ENCODE measurements at places on chromosomes 1 and 21.

GRCh38 chr1:115537415-115537814, 104.4 kb upstream of the VANGL1 start:
- DNase-seq: no peak

DNA sequence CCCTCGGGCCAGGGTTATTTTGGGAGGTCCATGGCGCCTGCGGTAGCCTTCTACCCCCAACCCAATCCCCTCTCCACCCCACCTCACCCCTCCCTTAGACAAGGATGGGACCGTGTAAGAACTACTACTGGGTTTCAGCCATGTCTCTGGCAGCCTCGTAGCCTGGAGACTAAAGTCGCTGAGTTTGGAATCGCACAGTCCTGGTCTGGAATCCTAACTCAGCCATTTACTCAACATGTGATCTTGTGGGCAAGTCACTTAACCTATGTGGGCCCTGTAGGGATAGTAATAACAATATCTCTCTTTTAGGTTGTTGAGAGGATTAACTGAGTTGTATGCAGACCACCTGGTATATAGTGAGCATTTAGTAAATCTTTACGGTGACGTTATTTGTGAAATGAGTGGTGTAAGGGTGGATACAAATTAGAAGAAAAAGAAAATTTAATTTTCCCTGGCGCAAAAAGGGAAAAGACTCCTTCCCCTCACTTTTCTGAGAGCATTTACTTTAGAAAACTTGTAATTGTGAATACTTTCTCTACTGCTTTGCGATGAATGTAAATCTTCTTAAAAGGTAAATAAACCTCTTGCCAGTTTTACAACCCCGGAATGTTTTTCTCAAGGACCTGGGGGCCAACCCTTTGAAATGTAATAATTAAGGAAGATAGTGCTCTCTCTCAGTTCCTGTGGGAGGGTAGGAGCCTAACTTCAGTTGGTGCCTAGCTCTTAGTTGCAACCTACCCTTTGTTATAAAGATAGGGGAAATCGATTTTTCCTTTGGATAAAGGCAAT, 615 bp upstream of the MRPS15 start:
- DNase-seq: no peak

DNA sequence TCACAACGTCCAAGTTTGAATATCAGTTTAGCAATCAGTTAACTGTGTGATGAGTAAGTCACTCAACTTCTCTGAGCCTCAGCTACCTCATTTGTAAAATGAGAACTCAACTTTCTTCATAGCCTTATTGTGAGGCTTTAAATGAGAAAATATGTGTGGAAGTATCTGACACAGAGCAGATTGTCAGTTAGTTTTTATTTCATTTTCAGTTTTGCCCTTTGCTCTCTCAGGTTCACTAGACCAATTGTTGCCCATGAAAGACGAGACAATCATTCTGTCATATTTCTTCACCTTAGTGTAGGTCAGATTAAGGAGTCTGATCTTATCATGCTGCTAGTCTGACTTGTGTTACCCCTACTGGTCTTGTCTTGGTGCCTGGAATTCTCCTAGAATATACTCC, 232.8 kb upstream of the PTBP2 start:
- DNase-seq: no peak

DNA sequence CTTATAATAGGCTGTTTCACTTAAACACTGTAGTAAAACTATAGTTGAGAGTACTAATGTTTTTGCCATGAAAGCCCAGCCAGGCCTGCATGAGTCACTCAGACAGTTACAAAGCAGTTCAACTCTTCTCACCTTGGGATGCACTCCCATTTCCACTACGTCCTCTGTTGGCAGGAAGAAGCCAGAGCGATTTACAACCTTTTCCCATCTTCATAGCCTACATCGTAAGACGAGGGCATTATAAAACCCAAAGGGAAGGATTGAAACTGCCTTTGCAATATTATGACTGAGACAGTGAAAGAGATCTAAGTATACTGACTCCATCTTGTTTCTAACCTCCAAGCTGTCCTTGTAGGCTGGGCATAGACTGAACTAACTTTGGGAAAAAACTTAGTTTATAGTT, 71.8 kb upstream of the CSF1 start:
- no peak for DNase-seq

DNA sequence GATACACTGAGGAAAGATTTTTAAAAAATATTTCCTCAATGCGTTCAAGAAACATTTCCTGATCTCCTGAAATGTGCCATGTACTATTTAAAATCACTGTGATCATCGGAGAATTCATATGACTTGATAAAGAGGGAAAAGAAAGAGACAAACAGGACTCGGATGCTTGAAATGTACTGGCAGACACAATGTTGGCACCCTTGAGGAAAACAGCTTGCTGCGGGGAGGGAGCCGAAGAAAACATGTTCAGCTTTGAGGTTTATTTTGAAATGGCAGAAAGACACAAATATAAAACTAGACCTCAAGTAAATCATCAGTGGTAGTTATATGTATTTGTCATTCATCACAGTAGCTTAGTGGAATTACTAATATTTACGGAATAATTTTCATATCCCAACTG, 100.9 kb upstream of the BRINP3 start:
- DNase-seq: no peak

DNA sequence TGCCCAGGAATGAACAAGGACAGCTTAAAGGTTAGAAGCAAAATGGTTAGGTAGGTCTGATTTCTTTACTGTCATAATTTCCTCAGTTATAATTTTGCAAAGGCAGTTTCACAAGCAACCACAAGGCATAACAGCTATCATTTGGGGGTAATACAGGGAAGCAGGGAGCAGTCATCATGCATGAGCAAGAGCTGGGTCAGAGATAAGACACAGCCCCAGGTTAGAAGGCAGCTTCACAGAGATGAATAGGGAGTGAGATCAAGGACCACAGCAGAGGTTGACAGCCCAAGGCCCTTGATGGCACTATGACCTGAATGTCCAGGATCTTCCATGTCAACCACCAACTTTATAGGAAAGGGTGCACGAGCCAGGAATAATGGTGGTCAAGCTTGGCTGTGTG, 9.0 kb upstream of the CSRP1 start:
- DNase-seq: no peak

- no peak for DNase-seq
Measured at GRCh38 chr1:25612421-25612820, 4.2 kb upstream of the MAN1C1 start.

All from activated CD4-positive, alpha-beta memory T cell treated with anti-CD3 and anti-CD28 coated beads, Interleukin-2, amount 10 ng/mL, durations not matched to agents 7 days and 5 days (primary cell).